H4 (cell line): ENCODE measurements at places on chromosomes 7 and 10. TPM values are rescaled to one million over a fixed set of nuclear protein-coding genes. Genes with fewer than 3 reads are reported as not detected.
A peak's percentile ranks its signal among the peaks of the same experiment; 100 is the strongest.

GRCh38 chr7:65449505-65449852 lies 75.8 kb downstream of the ZNF92 start:
- DNase-seq: no peak

GRCh38 chr10:78944723-78945312 lies 123.9 kb upstream of the ZMIZ1 start:
- DNase-seq: peak; percentile 92

GRCh38 chr7:4722960-4723630 lies 41.0 kb downstream of the FOXK1 start:
- no peak for DNase-seq

Gene TMEM196
- not detected in 2 replicates for total RNA-seq

Gene ASB13
- total RNA-seq: 9.1 and 11.3 TPM in 2 replicates

Gene DRGX
- total RNA-seq: not detected in 2 replicates

Gene ARHGEF35
- 0.43 and 0.93 TPM in 2 replicates for total RNA-seq

DNA sequence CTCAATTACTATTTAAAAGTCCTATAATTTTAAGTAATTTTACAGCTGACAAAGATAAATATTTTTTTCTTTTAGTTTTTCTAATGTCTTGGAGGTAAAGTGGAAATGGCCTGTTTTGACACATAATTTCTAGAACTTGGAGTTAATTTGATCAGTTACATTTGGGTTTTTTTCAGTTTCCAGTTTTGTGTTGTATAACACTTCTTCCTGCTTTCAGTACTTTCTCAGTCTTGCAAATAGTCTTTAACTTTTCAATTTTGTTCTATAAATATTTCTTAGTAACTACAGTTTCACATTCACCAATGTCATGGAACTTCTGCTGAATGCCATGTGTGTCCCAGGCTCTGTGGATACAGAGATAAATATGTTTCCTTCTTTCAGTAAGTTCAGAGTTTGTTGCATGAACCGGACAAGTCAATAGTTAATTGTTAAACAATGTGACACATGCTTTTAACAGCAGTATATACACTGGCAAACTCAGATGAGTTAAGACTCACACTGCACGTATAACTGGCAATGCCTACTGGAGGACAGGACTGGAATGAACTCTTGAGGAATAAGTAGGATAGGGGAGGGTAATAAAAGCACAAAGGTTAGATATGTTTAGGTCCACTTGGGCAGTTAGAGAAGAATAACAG lies 4.6 kb downstream of the SHOC2 start:
- no peak for DNase-seq

- no peak for DNase-seq
These were observed 88.4 kb upstream of the LANCL2 start for GRCh38 chr7:55276572-55277295.

- DNase-seq: peak; percentile 90
These were observed 4.2 kb upstream of the HOXA7 start for GRCh38 chr7:27160546-27161213.

DNA sequence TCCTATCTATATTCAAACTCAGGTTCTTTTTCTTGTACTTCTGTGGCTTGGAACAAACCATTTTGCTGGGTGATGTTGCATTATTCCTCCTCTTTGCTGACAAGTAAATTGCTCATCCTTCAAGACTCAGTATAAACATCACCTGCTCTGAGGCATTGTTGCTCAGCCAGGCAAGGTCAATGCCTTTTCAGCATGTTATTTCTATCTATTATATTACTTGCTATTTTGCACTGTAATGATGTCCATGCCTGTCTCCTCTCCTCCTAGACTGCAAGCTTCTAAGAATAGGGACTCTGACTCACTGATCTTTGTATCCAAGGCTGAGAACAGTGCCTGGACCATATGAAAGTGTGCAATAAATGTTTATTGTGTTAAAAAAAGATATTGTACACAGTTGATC lies 293.8 kb downstream of the RNLS start:
- no peak for DNase-seq

DNA sequence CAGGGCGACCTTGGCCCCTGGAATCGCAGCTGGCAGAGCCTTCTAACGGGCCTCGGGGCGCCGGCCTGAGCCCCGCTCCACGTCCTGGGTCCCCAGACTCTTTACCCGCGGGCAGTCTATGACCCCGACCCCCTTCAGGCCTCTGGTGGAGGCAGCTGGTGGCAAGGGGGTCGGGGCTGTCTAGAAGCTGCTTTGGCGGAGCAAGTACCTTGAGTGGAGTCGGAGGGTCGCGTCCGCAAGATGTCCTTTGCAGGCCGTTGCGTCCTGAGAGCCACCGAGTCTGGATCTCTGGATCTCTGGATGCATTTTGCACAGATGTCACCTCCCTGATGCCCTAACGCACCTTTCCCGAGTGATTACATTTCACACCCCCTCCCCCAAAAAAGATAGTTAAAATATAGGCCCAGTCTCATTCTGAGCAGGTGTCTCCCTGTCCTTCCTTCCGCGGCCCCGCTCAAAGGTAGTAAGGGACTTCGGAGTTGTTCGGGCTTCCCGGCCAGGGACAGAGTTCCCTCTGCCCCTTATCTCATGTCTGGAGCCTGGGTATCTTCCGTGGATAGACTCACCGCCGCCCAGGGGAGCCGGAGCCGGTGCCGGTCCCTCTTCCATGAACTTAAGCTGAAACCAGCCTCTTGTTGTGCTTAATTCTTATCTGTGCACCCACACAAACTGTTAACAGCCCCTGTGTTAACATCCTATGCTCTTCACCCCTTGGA lies 457 bp downstream of the ACADSB start:
- DNase-seq: no peak

Gene ANKRD7
- total RNA-seq: 1.4 and 2.0 TPM in 2 replicates

GRCh38 chr10:104299031-104299904 lies 30.3 kb downstream of the GSTO2 start:
- DNase-seq: no peak

- no peak for DNase-seq
These were observed 4.4 kb downstream of the RAB11FIP2 start for GRCh38 chr10:118042336-118042735.

Gene EBF3
- total RNA-seq: 0.33 TPM in 2 replicates

DNA sequence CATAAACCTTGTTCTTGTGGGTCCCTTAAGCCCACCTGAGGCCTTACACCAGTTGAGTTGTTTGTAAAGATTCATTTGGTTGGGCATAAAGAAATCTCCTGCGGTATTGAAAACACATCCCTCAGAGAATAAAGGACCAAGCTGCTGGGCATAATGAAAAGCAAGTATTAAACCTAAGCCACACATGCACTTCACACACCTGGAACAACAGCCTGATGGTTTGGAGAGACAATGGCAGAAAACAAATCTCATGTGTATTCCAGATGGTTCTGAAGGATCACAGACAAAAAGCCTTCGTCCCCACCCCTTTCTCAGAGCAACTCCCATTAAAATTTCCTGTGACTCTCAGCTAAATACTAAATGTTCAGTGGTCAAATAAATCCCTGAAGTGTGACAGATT lies 44.2 kb downstream of the FEZF1 start:
- DNase-seq: no peak

DNA sequence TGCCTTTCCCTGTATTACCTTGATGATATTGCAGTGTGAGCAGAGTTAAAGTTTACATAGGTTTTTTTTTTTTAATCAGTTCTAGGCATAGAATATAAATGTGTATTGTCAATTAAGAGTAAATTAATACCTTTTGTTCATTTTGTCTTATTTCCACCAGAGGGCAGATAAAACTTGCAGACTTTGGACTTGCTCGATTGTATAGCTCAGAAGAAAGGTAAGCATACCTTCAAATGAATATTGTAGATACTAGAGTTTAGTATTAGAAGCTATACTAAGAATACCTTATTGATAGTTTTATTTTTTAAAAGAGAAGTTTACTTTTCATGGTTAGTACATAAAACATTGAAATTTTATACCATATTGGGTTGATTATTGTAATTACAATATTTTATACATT lies 86.8 kb downstream of the MPLKIP start:
- DNase-seq: no peak

DNA sequence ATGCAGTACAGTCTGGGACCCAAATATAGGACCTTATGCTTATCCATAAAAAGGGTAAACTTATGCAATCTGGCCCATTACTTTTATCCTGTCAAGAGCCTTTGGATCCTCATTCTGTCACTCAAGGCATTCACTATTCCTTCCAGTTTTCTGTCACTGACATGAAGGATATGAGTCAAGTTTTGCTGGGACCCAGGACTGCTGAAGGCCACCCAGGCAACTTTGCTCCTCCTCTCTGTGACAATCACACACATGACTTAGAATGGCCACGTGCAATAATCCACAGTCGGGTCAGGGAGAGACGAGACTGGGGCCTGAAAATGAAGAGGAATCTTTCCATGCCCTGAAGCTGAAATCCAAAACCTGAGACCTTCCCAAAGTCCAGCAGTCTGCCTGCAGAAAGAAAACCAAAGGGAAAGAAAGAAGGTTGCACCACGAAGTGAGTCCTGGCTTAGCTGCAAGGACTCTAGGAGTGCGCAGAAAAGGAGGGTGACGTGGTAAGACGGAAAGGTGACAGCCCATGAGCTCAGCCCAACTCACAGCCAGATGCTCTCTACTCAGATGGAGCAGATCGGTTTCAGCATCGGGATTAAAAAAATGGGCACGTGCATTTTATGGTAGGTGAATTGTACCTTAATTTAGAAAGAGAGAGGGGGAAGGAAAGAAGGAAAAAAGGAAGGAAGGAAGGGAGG lies 67.2 kb downstream of the VOPP1 start:
- DNase-seq: no peak

DNA sequence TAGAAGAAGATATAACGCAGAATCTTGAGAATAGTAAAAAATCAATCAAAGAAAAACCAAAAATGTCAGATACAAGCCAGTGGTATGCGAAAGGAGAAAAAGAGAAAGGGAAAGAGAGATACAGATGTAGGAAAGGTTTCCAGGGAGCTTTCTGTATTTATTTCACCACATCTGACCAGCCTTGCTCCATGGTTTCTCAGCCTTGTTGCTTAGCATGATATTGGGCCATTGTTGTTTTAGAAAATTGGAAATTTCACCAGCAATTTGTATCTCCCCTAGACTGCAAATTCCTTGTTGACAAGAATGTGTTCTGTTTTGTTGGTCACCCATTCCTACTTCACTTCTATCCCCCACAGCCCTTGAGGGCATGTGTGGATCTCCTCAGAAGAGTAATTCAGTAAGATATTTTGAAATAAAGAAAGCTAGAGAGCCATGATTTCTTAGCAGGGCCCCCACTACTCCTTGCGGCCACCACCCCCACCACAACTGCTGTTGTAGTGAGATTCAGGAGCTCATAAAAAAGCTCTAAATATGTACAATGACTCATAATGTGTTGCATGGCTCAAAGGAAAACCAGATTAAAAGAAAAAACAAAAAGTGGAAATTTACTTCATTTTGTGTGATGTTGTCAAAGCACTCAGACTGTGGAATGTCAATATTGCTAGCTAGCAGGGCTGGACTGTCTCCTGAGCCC lies 138.7 kb downstream of the CHRM2 start:
- DNase-seq: peak; percentile 53

GRCh38 chr10:93775356-93775755 lies 17.6 kb downstream of the LGI1 start:
- DNase-seq: no peak

DNA sequence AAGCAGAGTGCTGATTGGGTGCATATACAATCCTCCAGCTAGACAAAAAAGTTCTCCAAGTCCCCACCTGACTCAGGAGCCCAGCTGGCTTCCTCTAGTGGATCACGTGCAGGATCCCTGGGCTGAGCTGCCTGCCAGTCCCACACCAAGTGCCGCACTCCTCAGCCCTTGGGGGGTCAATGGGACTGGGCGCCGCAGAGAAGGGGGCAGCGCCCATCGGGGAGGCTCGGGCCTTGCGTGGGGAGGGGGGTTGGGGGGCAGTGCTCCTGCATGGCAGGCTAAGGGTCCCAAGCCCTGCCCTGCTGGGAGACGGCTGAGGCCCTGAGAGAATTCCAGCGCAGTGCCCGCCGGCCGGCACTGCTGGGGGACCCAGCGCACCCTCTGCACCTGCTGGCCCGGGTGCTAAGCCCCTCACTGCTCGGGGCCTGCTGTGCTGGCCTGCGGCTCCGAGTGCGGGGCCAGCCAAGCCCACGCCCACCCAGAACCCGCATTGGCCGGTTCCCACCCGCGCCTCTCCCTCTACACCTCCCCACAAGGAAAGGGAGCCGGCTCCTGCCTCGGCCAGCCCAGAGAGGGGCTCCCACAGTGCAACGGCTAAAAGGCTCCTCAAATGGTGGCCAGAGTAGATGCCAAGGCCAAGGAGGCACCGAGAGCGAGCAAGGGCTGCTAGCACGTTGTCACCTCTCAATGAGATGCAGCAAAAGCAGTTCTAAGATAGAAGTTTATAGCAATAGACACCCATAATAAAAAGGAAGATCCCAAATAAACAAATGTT lies 274.3 kb upstream of the LRRTM3 start:
- DNase-seq: no peak

Gene MYO1G
- total RNA-seq: not detected in 2 replicates

DNA sequence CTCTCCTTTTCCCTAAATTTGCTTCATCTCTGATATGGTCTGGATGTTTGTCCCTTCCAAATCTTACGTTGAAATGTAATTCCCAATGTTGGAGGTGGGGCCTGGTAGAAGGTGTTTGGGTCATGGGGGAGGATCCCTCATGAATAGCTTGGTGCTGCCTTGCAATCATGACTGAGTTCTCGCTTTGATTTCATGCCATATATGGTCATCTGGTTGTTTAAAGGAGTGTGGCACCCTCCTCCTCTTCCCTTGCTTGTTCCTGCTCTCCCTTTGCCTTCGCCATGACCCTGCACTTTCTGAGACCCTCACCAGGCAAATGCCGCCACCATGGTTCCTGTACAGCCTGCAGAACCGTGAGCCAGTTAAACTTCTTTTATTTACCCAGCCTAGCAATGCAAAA lies 14.5 kb downstream of the NOBOX start:
- no peak for DNase-seq

Gene AGR2
- not detected in 2 replicates for total RNA-seq

Gene LLCFC1
- not detected in 2 replicates for total RNA-seq

DNA sequence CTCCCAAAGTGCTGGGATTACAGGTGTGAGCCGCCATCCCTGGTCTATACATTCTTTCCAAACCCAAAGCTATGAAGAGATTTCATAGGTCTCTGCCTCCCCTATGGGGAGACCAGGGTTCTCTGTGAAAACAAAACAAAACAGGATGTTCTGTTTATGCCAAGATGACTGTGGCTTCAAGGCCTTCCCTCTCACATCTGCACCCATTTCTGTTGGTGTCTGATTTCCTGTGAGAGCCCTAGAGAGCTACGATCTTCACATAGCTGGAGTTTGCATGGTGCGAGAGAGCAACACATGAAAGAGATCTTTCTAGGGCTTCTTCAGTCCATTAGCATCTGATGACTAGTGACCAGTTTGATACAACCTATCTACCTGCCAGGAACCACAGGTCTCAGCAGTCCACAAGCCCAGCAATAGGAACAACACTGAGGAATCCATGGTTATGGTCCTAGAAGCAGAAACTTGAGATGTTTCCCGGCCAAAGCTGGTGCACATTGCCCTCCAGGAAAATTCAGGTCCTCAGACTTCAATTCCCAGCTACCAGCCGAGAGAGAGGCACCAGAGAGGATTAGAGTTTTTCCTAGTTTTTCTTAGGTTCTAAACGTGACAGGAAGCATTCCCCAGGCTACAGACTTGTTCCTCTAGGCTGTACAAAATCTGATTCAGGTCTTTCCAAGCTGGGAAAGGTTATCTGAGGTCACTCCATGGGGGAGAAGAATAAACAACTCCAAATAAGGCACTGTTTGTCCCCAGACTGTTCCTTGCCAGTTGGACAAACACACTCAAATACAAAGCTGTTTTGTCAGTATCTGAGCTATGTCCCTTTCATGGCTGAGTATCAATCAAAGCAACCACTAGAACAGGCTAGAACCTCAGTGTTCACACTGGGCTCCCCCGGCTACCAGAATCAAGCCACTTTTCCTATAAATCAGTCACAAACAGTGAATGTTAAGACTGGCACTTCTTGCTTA lies 259.7 kb downstream of the CALN1 start:
- DNase-seq: peak; percentile 66

GRCh38 chr10:113736576-113736975 lies 14.9 kb upstream of the PLEKHS1 start:
- DNase-seq: peak; percentile 95
